ENCODE measurements at places on chromosomes 1 and 21. TPM values are rescaled to one million over a fixed set of nuclear protein-coding genes. Genes with fewer than 3 reads are reported as not detected.

The OR10J1 gene
- total RNA-seq, result not detected

The BATF3 gene
- total RNA-seq, result 0.86 TPM

The HCRTR1 gene
- not detected for total RNA-seq

The GBP2 gene
- total RNA-seq, result 5.4 TPM

The PFDN2 gene
- 35.9 TPM for total RNA-seq

The PTPN14 gene
- 49.8 TPM for total RNA-seq

The AMY1A gene
- not detected for total RNA-seq

- DNase-seq, result no peak
Observed at GRCh38 chr1:188660572-188660971, 1817.1 kb downstream of the BRINP3 start.

GRCh38 chr1:31931593-31932225, 6.5 kb downstream of the PTP4A2 start:
- peak; percentile 88 for DNase-seq

DNA sequence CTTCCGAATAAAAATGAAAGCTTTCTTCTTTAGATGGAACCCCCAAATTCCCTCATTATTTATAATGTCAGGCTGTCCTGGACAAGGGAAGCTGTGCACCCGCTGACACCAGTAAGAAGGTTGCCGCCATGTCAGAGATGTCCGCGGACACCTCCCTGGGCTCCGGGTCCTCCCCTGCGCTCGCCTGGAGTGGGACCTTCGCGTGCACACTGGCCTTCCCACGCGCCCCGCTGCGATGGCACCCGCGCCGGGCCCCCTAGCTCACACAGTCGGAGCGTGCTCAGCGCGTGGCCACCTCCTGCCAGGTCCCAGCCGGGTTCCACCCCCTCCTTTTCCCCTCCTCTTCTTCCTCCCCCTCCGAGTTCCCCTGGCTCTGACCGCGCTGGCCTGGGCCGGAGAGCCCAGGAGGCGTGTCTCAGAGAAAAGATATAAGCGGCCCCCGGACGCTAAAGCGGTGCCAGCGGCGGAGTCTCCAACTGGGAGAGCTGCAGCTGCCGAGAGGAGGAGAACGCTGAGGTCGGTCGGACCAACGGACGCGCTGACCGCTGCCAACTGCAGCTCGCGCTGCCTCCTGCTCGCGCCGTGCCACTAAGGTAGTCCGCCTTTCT, at the start of gene G0S2:
G0S2 (plus strand) TSS at position 456 of the 608 bp plus-strand sequence. CDS start 273 bp downstream, outside the sequence.
- peak; percentile 64 for DNase-seq

DNA sequence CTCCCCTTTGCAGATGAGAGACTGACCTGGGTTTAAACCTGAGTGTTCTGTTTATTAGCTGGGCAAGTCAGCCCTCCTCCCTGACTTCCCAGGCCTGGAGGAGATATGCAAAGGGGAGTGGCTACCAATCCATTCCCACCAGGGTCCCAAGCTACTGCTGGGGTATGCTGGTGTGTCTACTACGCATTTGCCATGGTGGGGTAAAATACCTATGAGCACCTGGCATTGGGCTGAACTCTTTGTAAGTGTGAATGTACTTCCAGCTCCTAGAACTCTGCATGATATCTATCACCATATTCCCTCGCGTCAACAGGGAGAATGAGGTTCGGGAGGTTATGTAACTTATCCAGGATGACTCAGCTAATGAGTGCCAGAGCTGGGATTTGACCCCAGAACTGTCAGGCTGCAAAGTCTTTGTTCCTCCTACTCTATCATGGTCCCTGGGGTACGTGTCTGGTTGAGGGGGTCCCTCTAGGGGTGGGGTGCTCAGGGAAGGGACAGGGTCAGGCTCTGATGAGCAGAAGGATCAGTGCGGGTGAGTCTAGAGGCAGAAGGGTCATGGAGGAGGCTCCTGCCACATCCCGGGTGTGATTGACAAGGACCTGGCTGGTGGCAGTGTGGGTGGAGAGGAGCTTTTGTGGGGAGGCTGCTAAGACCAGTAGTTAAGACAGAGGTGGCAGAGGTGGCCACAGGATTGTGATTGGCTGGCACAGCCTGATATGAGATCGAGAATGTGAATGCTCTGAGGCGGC, 16.7 kb downstream of the AMPD2 start:
- DNase-seq, result peak; percentile 81

DNA sequence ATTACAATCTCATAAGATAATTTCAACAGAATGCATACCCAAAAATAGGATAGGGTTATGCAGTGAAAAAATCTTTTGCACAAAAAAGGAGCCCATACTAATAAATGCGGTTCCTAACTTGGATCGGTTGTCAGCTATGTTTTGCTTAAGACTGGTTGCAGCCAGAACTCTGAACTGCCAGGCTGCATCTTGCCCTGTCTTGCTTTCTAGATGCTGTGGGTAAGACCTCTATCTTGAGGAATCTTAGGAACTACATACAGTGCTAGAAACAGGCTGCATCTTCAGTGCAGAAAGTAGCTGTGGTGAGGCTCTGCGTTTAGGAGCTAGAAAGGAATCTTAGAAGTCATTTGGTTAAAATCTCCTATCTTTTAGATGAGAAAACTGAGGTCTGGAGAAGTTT, 45.6 kb upstream of the PLA2G4A start:
- no peak for DNase-seq

GRCh38 chr1:13664451-13664850, 35.5 kb upstream of the PRDM2 start:
- DNase-seq, result no peak

- no peak for DNase-seq
Observed at GRCh38 chr21:19320291-19320690, 916.7 kb upstream of the TMPRSS15 start.

DNA sequence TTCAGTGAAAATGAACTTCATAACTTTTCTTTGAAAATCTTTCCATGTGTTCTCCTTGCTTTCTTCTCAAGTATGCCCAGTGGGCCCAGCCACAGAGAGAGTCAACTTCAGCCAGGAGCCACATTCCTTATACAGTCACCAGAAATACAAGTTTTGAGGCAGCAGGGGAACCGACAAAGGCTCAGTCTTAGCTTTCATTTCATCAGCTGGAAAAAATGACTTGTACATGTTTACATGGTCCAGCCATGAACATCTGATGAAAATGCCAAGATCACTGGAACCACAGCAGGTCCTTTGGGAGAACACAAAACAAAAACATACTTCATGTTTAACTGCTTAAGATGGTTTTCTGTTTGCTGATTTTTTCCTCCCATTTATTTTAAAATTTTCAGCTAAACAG, 72.5 kb downstream of the SYDE2 start:
- peak; percentile 74 for DNase-seq

DNA sequence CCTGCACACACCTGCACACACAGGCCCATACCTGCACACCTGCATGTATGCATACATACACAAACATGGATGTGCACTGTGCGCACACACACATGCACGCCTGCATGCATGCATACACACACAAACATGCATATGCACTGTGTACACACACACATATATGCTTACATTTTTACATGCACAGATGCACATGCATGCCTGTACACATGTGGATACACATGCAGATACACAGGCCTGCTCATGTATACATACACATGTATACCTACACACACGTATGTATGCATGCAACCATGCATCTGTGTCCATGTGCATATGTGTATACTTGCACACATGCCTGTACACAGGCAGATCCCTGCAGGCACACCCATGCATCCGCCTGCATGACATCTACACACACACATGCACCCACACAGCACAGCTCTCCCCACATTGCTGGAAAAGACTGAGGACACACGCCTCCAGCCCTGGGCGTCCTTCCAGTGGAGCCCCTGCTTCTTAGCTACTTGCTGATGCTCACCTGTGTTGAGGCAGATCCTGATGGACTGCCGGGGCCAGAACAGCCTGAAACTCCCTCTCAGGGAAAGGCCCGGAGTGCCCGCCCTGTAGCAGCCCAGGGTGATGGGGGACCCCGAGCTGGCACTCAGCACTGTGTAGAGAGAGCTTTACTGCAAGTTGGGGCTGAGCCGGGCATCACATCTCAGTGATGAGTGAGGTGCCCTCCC, 28.6 kb downstream of the KRTAP10-1 start:
- DNase-seq, result no peak

- no peak for DNase-seq
Observed at GRCh38 chr21:38956007-38956406, 150.3 kb downstream of the ETS2 start.

All from GM23248 (cell line).